ENCODE measurements at places on chromosomes 4 and X.

GRCh38 chr4:40209401-40209800, 12.6 kb downstream of the RHOH start:
- no peak for DNase-seq

GRCh38 chrX:3290561-3290960, 55.9 kb downstream of the MXRA5 start:
- no peak for DNase-seq

DNA sequence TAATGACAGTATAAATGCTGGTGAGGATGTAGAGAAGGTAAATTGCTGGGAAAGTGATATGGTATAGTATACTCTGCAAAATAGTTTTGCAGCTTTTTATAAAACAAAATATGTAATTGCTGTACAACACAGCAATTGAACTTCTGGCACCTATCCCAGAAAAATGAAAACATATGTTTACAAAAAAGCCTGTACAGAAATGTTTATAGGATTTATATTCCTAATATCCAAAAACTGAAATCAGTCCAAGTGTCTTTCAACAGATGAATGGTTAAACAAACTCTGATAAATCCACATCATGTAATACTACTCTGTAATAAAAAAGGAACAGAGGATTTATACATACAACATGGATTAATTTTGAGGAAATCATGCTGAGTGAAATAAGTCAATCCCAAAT, 198.4 kb upstream of the ACTRT1 start:
- DNase-seq, result no peak

DNA sequence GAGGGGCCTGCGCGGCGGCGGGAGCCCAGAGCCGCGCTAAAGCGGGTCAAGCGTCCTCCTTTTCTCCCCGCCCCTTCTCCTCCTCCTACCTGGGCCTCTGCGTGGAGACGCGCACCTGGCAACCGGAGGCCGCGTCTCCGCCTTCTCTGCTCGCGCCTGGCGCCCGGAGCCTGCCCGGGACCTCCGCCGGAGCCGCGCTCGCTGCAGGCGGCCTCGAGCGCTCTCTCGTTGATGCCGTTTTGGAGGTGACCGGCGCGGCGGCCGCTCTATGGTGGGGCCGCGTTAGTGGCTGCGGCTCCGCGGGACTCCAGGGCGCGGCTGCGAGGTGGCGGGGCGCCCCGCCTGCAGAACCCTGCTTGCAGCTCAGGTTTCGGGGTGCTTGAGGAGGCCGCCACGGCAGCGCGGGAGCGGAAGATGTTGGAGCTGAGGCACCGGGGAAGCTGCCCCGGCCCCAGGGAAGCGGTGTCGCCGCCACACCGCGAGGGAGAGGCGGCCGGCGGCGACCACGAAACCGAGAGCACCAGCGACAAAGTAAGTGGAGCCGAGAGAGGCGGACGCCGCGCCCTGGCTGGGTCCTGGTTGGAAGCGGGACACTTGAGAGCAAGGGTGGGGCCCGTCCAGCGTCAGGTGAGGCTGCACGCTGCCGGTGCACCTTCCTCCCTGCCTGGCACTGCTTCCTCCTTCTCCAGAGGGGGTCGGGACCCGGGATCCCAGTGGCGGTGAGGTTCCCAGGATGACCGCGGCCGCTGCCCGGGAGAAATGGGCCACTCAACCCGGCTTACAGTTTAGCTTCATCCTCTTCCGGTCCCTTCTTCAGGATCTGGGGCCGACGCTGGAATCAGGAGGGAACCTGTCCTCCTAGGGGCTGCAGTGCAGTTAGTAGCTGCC, at the start of gene CDS1:
TSS of gene CDS1 (plus strand) at position 140 of the 888 bp plus-strand sequence. CDS start at position 415, 275 bp downstream.
- DNase-seq, result peak; percentile 58

GRCh38 chr4:180455226-180455625, 1788.0 kb upstream of the TENM3 start:
- DNase-seq, result no peak

GRCh38 chrX:113470166-113470565, 629.5 kb upstream of the AMOT start:
- no peak for DNase-seq

- no peak for DNase-seq
These were observed 359.3 kb downstream of the GRXCR1 start for GRCh38 chr4:43251841-43252240.

- DNase-seq, result no peak
These were observed 151.6 kb downstream of the EMCN start for GRCh38 chr4:100366213-100366612.

DNA sequence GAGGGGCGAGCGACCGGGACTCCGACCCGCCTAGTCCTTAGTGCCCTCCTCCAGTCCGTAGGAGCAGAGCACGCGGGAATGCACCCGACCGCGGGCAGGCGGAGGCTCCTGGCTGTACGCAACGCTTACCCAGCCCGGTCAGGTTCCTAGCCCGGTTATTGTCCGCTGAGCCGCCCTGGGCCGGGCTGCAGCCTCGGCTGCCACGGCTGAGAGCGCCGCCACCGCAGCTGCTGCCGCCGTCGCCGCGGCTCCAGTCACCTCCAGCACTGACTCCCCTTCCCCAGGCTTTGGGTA, at the start of gene AMER1:
TSS of gene AMER1 (minus strand) at position 268 of the 294 bp plus-strand sequence. CDS start 12,422 bp downstream, outside the sequence.
- DNase-seq, result no peak

- no peak for DNase-seq
These were observed 212.4 kb upstream of the PACRGL start for GRCh38 chr4:20487852-20488251.

- DNase-seq, result no peak
These were observed 414.4 kb downstream of the AFF2 start for GRCh38 chrX:148914783-148915182.

- no peak for DNase-seq
These were observed 33.5 kb downstream of the SGMS2 start for GRCh38 chr4:107858158-107858742.

DNA sequence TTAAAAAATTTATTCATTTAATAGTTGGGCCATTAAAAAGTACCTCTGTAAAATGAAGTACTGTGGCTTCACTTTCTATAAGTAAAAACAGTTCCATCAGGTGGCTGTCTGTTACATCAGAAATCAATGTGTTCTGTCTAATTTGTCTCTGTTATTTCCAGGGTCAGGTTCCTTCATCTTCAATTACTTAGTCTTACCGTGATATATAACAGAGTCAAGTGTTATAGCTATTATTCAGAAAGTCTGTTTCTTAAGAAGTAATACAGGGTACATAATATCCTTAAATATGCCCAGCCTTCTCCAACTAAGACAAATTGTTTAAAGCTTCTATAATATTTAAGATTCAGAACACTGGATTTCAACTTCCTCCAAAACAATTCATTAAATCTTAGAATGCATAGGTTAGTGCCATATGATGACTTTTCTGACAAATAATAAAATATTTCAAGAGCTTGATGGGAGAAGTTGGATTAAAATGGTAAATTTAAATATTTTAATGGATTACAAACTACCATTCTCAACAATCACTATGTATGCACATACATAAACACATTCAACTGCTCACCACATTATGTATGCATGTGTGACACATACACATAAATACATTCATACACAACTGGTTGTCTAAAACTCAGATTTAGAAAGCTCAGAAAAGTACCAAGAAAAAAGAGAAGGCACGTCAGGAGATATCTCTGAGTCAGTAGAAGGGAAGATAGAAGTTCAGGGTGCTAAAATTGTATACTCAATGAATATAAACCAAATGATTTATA, 268.5 kb downstream of the PRDM5 start:
- no peak for DNase-seq

- no peak for DNase-seq
These were observed 28.0 kb downstream of the APELA start for GRCh38 chr4:164904941-164905340.

DNA sequence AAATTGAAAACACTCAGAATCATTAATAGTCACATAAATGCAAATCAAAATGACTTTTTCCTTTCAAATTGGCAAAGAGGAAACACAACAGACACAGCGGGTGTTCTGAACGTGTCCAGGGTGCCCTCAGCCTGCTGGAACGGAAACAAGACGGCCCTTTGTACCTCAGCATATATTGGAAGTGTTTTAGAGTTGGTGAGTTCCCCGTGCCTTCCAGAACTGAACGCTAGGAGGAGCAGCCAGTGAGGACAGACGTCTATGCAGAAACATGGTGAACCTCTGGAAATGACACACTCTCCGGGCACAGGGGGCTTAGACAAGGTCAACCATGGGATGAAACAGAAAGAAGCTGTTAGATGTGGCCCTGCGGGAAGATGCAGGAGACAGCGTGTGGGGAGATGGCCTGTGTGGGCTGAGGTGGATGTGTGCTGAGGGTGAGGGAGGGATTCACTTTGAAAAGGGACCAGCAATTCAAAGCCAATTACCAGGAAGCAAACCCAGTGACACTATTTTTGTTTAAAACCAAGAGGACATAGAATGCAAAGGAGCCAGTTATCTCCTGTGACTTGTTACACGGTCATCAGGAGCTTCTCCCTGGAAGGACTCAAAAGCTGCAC, 40.4 kb downstream of the RNF212 start:
- peak; percentile 78 for DNase-seq

GRCh38 chrX:74117962-74118902, 185.7 kb upstream of the ZCCHC13 start:
- no peak for DNase-seq

DNA sequence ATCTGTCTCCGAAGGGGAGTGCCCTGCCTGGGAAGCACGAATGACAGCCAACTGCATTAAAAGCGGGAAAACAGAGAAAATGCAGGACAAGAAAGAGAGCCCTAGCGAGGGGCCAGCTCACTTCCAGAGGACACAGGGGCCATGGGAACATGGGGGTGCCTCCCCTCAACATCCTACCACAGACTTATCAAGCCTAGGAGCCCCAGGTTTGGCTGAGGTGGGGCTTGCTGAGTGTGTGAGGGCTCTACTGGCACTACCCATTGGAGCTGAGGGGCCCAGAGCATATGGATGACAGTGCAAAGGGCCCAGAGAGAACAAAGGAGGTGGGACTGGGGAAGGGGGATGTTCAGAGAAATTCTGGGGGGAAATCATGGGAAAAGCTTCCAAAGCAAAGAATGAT, 101.8 kb downstream of the PJA1 start:
- DNase-seq, result no peak
